ENCODE measurements at places on chromosomes 7 and 10.

DNA sequence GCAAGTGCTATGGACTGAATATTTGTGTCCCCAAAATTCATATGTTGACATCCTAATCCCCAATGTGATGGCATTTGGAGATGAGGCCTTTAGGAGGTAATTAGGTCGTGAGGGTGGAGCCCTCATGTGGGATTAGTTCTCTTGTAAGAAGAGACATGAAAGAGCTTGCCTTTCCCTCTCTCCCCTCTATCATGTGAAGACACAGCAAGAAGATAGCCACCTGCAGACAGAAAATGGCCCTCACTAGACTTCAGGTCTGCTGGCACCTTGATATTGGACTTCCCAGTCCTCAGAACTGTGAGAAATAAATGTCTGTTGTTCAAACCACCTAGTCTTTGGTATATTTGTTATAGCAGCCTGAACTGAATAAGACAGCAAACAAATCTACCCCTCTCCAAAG is 75.1 kb upstream of the TBX20 start:
- no peak for DNase-seq

GRCh38 chr7:76008156-76008687 is 13.8 kb upstream of the TMEM120A start:
- DNase-seq = no peak

- peak; percentile 26 for DNase-seq
Measured at GRCh38 chr7:146175716-146176115, 59.1 kb downstream of the CNTNAP2 start.

DNA sequence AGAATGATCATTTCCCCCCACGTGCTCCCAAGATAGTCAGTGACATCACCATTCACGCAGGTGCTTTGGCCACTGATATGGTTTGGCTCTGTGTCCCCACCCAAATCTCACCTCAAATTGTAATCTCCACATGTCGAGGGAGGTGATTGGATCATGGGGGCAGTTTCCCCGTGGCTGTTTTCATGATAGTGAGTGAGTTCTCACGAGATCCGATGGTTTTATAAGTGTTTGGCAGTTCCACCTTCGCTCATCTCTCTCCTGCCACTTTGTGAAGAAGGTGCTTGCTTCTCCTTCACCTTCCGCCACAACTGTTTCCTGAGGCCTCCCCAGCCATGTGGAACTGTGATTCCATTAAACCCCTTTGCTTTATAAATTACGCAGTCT is 205.4 kb upstream of the SH2B2 start:
- DNase-seq = no peak

- no peak for DNase-seq
Measured at GRCh38 chr10:120982507-120982906, 131.3 kb downstream of the WDR11 start.

DNA sequence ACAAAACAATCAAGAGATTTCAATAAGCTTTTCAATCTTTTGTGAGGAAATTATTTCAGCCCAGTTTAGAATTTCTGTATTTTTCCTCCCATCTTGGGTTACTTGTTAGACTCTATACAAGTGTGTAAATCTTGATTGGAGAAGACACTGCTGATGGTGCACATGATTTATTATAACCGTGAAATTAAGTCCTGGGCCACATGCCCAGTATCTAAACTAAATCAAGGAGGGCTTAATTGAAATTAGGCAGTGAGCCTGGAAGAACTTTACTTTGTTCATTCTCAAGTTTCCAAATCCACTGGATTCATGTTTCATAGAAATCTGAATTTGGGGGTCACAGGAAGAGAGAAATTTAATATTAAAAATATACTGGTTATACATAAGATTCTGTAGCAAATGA is 44.5 kb downstream of the CSTF2T start:
- peak; percentile 71 for DNase-seq

DNA sequence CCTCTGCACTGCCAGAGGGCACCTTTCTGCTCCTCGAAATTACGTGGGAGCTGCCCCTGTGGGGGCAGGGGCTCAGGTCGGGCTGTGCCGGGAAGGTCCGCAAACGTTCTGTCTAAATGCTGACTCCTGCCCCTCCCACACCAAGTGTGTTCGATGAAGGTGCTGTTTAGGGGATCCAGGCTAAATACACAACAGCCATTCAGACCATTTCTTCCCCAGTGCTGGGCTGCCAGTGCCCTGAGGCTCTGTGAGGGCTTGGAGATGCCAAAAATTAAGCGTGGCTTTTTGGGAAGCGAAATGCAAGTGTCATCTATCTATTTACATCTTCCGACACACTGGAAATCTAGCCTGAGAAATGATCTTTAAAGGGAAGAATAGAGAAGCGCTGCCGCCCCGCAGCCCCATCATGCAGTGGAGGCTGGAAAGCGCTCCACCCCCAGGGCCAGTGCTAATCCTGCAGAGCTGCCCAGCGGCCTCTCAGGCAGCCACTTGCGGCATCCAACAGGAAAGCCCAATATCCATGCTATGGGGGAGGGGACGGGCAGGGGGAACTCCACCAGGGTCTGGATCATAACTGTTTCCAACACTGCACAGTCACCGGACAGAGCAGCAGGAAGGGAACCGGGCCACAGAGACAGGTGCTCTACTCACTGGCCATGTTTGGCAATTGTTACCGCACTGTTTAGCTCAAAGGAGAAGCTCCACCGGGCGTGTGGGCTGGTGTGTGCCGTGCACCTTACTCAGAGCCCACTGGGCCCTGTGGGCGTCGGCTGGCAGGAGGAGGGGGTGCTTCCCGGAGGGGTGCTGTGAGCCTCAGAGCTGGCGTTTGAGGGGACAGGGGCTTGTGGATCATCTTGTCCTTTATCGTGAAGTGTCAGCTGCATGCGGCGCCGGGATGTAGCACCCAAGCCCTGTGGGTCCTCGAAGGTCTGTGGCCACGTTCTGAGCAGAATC is 205.5 kb downstream of the DNAJB6 start:
- DNase-seq = no peak

- no peak for DNase-seq
Measured at GRCh38 chr10:96529634-96530279, 16.0 kb upstream of the TLL2 start.

GRCh38 chr10:24901686-24902399 is 50.6 kb downstream of the PRTFDC1 start:
- DNase-seq = peak; percentile 98

GRCh38 chr7:116150588-116150987 is 59.8 kb upstream of the TES start:
- peak; percentile 14 for DNase-seq

DNA sequence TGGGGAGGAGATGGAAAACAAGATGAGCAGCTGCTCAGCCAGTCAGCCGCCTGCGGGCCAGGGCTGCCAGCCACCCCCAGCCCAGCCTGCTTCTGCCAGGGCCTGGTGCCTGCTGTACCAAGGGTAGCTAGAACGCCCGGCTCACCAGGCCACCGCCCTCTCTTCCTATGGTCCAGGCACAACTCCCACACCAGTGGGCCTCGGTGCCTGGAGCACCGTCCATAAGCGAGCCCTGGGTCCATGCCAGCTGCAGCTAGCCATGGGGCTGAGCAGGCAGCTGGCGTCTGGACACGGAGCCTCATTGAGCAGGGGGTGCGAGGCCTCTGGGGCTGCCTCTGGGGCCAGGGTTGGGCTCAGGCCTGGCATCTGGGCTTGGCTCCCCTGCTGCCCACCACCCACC is 8.5 kb upstream of the RABGEF1 start:
- no peak for DNase-seq

DNA sequence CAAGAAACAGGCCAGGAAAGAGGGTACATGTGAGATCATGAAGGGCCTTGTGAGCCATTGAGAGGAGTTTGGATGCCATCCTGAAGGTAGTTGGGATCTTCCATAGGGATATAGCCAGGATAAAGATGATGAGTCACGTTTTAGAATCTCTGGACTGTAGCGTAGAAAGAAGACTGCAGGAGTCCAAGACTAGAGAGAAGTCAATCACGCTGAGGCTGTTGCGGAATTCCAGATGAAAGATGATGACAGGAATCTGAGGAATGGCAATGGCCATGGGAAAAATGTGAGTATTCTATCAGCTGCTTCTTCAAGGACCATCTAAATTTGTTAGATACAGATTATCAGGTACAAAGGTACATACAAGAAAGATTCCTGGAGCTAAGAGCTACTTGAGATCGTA is 711.3 kb downstream of the GRM8 start:
- DNase-seq = peak; percentile 9

- DNase-seq = no peak
Measured at GRCh38 chr10:70898687-70899086, 10.3 kb upstream of the PCBD1 start.

- DNase-seq = no peak
Measured at GRCh38 chr10:16745061-16745460, 72.2 kb downstream of the RSU1 start.

DNA sequence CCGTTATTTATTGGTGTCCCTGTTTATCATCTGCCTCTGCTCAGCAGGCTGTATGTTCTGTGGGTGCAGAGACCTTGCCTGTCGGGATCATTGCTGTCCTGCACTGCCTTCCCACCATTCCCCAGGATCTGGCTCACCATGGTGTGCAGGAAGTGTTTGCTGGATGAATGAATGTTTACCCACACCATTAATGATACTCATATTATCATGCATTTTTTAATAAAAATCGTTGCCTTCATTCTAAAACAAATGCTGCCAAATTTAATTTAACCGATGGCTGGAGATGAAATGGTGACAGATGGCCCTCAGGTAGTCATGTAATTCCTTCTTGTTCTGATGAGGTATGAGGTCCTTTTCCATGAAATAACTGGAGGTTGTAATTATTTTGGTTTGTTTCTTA is 22.5 kb downstream of the PLPP4 start:
- no peak for DNase-seq

GRCh38 chr7:106069471-106070200 is 42.5 kb downstream of the SYPL1 start:
- DNase-seq = no peak

GRCh38 chr7:28086198-28086597 is 94.4 kb downstream of the JAZF1 start:
- no peak for DNase-seq

- no peak for DNase-seq
Measured at GRCh38 chr10:110175406-110175805, 32.0 kb upstream of the MXI1 start.

DNA sequence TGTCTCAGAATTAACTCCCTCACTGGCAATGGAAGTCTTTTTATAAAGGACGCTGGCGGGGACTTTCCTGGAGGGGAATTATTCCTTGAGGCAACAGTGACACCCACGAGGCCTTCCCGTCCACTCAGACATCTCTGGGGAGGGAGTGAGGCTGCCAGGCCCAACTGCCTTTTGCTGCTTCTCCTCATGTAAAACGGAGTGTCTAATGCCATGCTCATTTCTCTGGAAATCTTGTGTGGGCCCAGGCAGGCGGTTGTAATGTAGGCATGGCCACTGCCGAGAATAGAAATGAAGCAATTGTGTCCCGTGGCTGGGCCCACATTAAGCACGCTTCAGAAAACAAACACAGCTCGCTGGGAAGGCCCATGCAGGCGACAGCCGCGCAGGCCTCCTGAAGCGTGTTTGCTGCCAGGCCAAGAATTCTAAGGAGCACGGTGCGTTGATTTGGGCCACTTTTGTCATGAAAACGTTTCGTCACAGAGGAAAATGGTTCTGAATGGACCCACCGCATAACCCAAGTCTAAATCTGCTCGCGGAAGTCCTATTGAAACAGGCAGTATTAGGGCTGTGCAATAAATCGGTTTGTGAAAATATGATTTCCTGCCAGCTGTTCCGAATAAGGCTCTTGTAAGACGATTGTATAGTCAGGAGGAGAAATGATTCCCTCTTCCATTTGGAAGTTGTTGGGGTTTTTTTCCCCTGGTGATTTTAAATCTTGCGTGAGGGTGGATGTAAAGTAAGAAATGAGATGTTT is 104.2 kb upstream of the CHST15 start:
- DNase-seq = no peak

DNA sequence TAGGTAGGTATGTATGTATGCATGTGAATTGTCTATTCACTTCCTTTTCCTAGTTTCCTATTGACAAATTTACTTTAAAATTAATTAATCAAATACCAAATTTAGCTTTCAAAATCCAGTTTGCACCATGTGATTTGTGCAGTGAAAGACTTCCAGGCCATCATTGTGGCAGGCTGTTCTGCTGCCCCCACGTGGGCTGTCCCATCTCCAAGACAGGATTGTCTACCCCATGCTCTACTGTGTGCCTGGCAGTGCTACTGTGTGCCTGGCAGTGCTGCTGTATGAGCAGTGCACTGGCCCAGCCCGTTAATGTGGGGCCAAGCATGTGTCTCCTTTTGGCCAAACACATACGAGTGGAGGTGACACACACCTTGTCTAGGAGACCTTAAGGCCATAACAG is 374.8 kb downstream of the GFRA1 start:
- DNase-seq = no peak

DNA sequence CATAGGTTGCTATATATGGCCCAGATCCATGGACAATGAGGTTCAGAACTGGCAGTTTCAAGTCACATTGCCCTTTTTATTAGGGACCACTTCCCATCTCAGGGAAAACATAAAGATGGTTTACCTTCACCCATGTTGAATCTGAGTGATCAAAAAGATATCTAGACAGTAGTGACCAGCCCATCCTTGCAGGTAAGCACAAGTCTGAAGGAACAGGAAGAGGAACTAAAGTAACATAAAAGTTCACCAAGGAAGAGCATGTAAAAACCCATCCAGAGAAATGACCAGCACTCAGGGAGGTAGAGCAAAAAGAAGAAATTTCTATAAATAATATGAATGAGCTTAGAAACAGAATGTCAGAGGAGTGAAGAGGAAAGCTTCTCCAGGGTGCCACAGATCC is 382.5 kb downstream of the PARD3 start:
- no peak for DNase-seq

GRCh38 chr7:41149576-41149975 is 553.3 kb downstream of the INHBA start:
- no peak for DNase-seq

DNA sequence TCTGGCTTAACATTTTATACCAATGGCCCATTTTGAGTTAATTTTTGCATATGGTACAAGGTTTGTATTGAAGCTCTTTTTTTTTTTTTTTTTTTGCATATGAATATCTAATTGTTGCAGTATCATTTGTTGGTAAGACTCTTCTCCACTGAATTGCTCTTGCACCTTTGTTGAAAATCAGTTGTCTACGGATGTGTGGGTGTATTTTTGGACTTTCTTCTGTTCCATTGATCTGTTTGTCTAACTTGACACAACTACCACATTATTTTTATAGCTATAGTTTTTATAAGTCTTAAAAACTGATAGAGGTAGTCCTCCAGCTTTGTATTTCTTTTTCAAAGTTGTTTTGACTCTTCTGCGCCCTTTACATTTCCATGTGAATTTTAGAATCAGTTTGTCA is 53.9 kb downstream of the AHCYL2 start:
- no peak for DNase-seq

Data from fibroblast of skin of abdomen (primary cell).